ENCODE measurements at places on chromosomes 12 and 14. TPM values are rescaled to one million over a fixed set of nuclear protein-coding genes. Genes with fewer than 3 reads are reported as not detected.

The TSPAN19 gene
- total RNA-seq: not detected

GRCh38 chr14:30906752-30907658 lies 32.6 kb downstream of the COCH start:
- DNase-seq: no peak
- H3K27ac ChIP-seq: no peak overlapping the region
- H3K4me1 ChIP-seq: no peaks in the 10 kb centered on the region
- H3K36me3 ChIP-seq: peaks cover 100% of the 10 kb centered on the region
- H3K27me3 ChIP-seq: no peaks in the 10 kb centered on the region
- no peak overlapping the region for H3K4me3 ChIP-seq

GRCh38 chr12:123044351-123044750 lies 63.9 kb downstream of the ARL6IP4 start:
- H3K27ac ChIP-seq: no peak overlapping the region
- DNase-seq: no peak
- H3K4me3 ChIP-seq: no peak overlapping the region
- no peaks in the 10 kb centered on the region for H3K36me3 ChIP-seq

GRCh38 chr12:103333676-103334075 lies 162.1 kb downstream of the C12orf42 start:
- DNase-seq: no peak
- no peak overlapping the region for H3K4me3 ChIP-seq
- H3K36me3 ChIP-seq: no peaks in the 10 kb centered on the region
- no peaks in the 10 kb centered on the region for H3K4me1 ChIP-seq

DNA sequence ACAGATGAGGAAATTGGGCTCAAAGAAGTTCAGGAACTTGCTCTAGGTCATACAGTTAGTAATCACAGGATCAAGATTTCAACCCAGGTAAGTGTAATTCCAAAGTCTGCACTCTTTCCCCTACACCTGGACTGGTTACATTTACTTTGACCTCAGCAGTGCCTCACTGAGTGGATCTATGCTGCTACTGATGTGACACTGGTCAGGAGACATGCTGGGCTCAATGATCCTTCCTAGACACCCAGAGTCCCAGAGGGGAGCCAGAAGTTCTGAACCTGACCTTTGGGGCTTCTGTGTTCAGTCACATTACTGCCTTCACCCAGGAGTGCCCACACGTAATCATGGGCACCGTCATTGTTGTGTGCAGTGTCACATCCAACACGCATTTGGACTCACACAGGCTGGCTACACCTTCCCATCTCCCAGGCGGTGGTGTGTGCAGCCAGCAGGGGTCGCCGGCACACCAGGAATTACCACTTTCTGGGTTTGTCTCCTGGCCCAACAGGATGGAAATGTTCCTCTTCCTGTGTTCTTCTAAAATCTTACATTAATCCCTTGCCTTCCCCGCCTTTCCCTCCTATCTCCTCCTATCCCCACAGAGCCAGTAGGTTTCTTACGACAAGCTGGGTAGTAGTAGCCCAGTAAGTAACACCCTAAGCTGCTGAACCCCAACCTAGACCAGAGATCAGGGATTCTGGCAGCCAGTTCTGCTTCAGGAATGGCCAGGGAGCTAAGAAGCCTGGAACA lies 25.6 kb downstream of the CALCOCO1 start:
- H3K4me1 ChIP-seq: peaks cover 5% of the 10 kb centered on the region
- peak; percentile 85 for DNase-seq
- H3K36me3 ChIP-seq: no peaks in the 10 kb centered on the region
- no peak overlapping the region for H3K27ac ChIP-seq
- peaks cover 91% of the 10 kb centered on the region for H3K27me3 ChIP-seq

- no peak overlapping the region for H3K27ac ChIP-seq
- H3K36me3 ChIP-seq: no peaks in the 10 kb centered on the region
- no peak overlapping the region for H3K4me3 ChIP-seq
- H3K4me1 ChIP-seq: no peaks in the 10 kb centered on the region
- H3K27me3 ChIP-seq: no peaks in the 10 kb centered on the region
These were observed 16.2 kb downstream of the SPIC start for GRCh38 chr12:101491329-101491728.

DNA sequence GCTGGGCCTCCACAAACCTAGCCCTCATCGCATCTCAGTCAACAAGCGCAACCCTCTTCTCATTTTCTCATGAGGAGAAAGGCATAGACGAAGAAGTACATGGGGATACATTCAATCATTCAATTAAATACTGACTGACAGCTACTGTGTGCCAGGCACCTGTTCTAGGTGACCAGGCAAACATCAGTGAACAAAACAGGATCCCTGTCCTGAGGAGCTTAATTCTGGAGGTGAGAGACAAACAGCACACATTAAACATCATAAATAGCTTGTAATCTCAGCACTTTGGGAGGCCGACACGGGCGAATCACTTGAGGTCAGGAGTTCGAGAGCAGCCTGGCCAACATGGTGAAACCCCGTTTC lies 362 bp upstream of the ACYP1 start:
- H3K36me3 ChIP-seq: no peaks in the 10 kb centered on the region
- no peak for DNase-seq
- peaks cover 41% of the 10 kb centered on the region for H3K4me1 ChIP-seq

The PLA2G1B gene
- 0.89 TPM for total RNA-seq

The RNASE7 gene
- not detected for total RNA-seq

DNA sequence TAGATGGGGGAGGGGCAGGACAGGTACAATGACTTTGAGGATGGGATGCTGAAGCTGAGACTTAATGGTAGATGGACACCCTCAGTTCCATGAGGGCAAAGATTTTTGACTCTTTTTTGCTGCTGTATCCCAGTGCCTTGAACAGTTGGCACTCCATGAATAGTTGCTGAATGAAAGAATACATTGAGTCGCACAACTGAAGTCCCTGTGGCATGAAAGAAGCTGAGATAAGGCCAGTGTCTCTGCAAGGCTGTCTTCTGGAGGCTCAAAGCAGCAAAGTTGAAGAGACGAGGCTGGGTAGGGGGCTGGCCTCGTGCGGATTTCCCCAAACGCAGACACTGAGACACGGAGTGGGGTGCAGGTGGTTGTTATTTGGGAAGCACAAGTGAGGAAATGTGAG lies 179.3 kb downstream of the ADCK1 start:
- no peak overlapping the region for H3K27ac ChIP-seq
- no peaks in the 10 kb centered on the region for H3K27me3 ChIP-seq
- no peaks in the 10 kb centered on the region for H3K4me1 ChIP-seq
- DNase-seq: no peak
- no peaks in the 10 kb centered on the region for H3K36me3 ChIP-seq

The PRB2 gene
- not detected for total RNA-seq

The RILPL1 gene
- total RNA-seq: 72.1 TPM

GRCh38 chr14:58082491-58083098 lies 69.4 kb downstream of the ARMH4 start:
- H3K27ac ChIP-seq: peak overlapping the region; percentile 70
- no peaks in the 10 kb centered on the region for H3K36me3 ChIP-seq
- DNase-seq: no peak
- H3K27me3 ChIP-seq: no peaks in the 10 kb centered on the region

GRCh38 chr12:5870183-5870582 lies 74.9 kb downstream of the ANO2 start:
- DNase-seq: no peak
- H3K4me3 ChIP-seq: no peak overlapping the region
- no peaks in the 10 kb centered on the region for H3K4me1 ChIP-seq
- no peak overlapping the region for H3K27ac ChIP-seq
- no peaks in the 10 kb centered on the region for H3K27me3 ChIP-seq
- H3K36me3 ChIP-seq: no peaks in the 10 kb centered on the region

The ADAMTS20 gene
- total RNA-seq: not detected

DNA sequence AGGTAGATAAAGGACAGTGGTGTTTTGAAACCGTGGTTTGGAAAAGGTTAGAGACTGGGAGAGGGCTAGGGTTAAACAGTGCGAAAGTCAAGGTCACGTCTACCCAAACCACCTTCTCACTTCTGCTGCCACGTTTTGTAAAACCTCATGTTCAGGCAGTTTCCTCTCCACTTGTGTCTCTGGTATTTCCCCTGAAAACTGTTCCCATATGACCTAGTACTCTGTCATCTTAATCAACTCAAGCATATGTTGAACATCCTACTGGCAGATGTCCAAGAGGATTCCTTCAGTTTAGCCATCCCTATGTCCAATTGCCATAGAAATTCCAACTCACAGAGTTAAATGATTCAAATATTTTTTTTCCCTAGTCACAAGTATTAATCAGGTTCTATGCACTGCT lies 17.4 kb downstream of the CLEC4C start:
- no peak overlapping the region for H3K4me3 ChIP-seq
- DNase-seq: no peak
- no peaks in the 10 kb centered on the region for H3K36me3 ChIP-seq
- no peak overlapping the region for H3K27ac ChIP-seq

DNA sequence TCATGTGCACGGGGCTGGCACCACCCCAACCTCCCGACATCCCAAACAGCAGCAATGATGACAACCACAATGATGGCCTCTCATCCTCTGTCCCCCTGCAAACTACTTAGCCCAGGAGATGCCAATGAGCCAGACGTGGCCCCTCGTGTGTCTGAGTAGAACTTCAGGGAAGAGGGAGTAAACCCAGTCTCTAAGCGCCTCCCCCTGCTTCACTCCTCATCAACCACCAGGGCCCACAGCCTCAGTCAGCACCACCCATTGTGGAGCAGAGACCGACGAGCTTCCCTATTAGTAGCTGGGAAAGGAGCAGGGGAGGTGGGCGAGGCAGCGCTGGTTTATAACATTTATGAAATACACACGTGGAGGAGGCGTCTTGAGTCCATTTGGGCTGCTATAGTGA lies 182.7 kb upstream of the SFSWAP start:
- H3K36me3 ChIP-seq: no peaks in the 10 kb centered on the region
- no peak overlapping the region for H3K4me3 ChIP-seq
- H3K27me3 ChIP-seq: peaks cover 13% of the 10 kb centered on the region
- H3K27ac ChIP-seq: no peak overlapping the region
- DNase-seq: no peak

- no peak overlapping the region for H3K27ac ChIP-seq
- H3K36me3 ChIP-seq: no peaks in the 10 kb centered on the region
- H3K4me3 ChIP-seq: no peak overlapping the region
- H3K4me1 ChIP-seq: no peaks in the 10 kb centered on the region
- no peak for DNase-seq
These were observed 131.7 kb downstream of the ST8SIA1 start for GRCh38 chr12:22202847-22203246.

DNA sequence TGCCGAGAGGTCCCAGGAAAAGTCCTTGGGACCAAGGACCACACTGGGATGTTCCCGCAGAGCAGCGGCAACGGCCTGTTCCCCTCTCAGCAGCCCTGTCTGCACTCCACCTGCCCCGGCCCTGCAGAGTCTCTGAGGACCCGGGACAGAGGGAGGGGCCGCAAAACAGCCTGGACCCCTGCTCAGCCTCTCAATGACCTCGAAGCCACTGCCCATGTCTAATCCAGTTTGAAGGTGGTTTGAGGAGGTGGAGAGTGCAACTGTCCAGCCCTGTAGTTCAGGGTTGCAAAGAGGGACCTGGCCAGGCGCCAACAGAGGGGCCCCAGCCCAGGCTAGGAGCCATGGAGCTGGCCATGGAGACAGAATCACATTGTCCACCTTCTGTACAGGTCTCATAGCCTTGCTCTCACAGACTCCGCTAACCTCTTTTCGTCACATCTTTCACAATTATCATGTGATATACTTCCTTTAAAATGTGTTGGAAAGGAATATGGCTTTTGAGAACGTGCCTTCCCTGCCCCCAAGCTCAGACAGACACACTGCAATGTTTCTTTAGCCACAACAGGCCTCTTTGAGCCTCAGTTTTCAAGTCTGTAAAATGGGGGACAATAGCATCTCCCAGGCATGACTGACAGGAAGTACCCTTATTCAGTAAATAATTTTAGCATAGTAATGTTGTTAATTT lies 49.3 kb downstream of the ACTN1 start:
- peaks cover 39% of the 10 kb centered on the region for H3K4me1 ChIP-seq
- no peak for DNase-seq
- H3K4me3 ChIP-seq: no peak overlapping the region
- H3K27ac ChIP-seq: no peak overlapping the region
- no peaks in the 10 kb centered on the region for H3K36me3 ChIP-seq

The PTPRR gene
- total RNA-seq: 1.0 TPM

The CEBPE gene
- total RNA-seq: not detected

The CLEC1A gene
- 1.2 TPM for total RNA-seq

DNA sequence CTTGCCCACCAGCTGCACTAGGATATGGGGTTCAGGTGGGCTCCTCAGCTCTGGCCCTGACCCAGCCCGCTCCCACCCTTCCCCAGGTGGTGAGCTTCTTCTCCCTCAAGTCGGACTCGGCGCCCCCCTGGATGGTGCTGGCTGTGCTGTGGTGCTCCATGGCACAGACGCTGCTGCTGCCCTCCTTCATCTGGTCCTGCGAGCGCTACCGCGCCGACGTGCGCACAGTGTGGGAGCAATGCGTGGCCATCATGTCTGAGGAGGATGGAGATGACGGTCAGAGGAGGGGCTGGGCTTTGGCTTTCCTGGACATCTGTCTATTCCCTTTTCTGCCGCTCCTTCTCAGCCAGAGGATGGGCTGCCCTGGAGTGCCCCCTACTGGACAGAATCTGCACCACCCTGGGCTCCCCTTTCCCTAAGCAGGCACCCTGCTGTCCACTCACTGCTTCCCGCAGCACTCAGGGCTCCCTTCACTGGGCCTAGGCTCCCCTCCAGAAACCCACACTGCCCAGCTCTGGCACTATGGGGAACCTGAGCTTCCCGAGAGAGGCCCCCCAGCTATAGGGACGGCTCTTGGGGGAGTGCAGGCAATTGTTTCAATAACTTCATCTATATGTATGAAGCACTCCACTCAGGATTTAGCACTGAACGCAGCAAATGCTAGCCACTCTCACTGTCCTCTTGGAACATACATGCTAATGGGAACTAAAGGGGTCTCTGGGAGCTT lies 2.6 kb upstream of the P3H3 start:
- H3K27me3 ChIP-seq: no peaks in the 10 kb centered on the region
- peak overlapping the region; percentile 25 for H3K4me3 ChIP-seq
- H3K27ac ChIP-seq: no peak overlapping the region
- peaks cover 48% of the 10 kb centered on the region for H3K4me1 ChIP-seq
- peak; percentile 89 for DNase-seq

- no peaks in the 10 kb centered on the region for H3K27me3 ChIP-seq
- no peaks in the 10 kb centered on the region for H3K36me3 ChIP-seq
- DNase-seq: no peak
- no peaks in the 10 kb centered on the region for H3K4me1 ChIP-seq
- no peak overlapping the region for H3K4me3 ChIP-seq
These were observed 27.2 kb upstream of the LRRK2 start for GRCh38 chr12:40197590-40197989.

DNA sequence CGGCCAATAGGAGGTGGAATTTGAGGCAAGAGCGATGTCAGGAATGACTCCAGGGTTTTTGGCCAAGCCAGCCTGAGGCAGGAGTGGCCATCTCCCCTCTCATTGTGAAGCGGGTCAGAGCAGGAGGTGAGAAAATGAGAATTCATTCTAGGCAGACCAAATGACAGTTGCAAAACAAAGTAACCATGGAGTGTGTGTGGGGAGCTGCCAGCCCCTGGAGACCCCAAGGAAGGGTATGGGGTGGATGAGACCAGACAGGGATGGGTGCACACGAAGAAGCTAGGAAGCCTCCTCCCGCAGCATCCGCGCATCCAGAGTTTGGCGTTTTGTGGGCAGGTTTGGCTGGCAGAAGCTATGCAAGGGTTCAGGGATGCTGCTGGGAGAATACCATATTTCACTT lies 38.8 kb downstream of the FZD10 start:
- no peak overlapping the region for H3K4me3 ChIP-seq
- H3K27ac ChIP-seq: no peak overlapping the region
- H3K36me3 ChIP-seq: no peaks in the 10 kb centered on the region
- H3K27me3 ChIP-seq: peaks cover 26% of the 10 kb centered on the region
- no peak for DNase-seq

The SAMD15 gene
- 0.19 TPM for total RNA-seq

Data from heart right ventricle (tissue), 16 donors.